ENCODE measurements at places on chromosomes 16 and 17. TPM values are rescaled to one million over a fixed set of nuclear protein-coding genes. Genes with fewer than 3 reads are reported as not detected.

The CLEC18A gene
- total RNA-seq, result 0.09 TPM

The KRT15 gene
- total RNA-seq, result 3.2 TPM

The OTOP2 gene
- not detected for total RNA-seq

The HEATR9 gene
- total RNA-seq, result not detected

The CORO6 gene
- total RNA-seq, result 7.9 TPM

The CD300H gene
- 0.31 TPM for total RNA-seq

All from A549 treated with Mapracorat at 1 μM for 4 hours (cell line).